Stimulated activated CD8-positive, alpha-beta memory T cell treated with anti-CD3 and anti-CD28 coated beads, Interleukin-2, amount 100 ng/mL, for 1 hour (primary cell): ENCODE measurements at places on chromosomes 16 and 17.
A peak's percentile ranks its signal among the peaks of the same experiment; 100 is the strongest.

- peak; percentile 31 for DNase-seq
These were observed 15.0 kb upstream of the C17orf58 start for GRCh38 chr17:68011199-68011665.

DNA sequence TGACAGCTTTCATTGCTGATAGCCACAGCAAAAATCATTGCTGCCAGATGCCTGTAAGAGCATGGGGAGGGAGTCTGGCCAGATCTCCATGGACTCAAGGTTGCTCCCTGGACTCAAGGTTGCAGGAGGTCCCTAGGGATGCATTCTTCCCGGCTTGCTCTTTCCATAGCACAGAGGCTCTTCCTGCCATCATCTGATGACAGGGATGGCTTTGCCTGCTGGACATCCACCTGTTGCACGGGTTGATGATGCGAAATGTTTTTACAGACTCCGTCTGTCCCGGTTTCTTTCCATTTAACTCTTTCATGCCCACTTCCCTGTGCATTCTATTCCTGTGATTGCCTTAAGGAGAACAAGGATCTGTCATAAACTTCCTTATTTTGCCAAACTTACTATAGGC is 115.6 kb upstream of the HSBP1 start:
- no peak for DNase-seq

DNA sequence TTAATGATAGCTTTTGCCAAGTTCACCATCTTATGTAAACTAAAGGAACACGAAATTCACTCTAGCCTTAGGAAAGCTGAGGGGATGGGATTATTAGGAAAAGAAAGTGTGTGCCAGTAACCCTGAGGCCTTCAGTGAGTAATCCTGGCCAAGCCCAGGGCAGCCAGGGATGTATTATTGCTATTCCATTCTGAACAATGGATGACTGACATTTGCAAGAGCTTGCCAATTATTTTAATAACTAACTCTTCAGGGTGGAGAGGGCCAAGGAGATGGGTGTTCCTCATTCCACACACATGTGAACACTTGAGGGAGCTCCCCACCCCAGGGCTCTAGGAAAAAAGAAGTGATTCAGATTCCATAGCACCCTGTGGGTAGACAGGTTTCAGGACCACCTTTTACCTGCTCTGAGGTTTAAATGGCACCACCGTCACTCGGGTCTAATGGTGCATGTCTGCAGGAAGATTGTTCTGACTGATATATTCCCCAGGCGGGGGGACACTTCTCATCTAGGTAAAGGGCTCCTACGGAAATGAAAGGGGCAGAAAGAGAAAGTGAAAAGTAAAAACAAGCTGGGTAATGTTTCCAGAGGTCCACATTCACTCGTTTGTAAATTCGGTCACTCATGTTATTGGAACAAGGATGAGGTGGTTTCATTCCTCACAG is 41.5 kb downstream of the TK2 start:
- DNase-seq, result no peak

- DNase-seq, result no peak
These were observed 61.9 kb upstream of the DHX40 start for GRCh38 chr17:59503500-59503899.

DNA sequence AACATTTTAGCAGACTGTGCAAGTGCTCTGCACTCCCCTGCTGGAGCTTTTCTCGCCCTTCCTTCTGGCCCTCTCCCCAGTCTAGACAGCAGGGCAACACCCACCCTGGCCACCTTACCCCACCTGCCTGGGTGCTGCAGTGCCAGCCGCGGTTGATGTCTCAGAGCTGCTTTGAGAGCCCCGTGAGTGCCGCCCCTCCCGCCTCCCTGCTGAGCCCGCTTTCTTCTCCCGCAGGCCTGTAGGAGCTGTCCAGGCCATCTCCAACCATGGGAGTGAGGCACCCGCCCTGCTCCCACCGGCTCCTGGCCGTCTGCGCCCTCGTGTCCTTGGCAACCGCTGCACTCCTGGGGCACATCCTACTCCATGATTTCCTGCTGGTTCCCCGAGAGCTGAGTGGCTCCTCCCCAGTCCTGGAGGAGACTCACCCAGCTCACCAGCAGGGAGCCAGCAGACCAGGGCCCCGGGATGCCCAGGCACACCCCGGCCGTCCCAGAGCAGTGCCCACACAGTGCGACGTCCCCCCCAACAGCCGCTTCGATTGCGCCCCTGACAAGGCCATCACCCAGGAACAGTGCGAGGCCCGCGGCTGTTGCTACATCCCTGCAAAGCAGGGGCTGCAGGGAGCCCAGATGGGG is 3.1 kb downstream of the GAA start:
- DNase-seq, result no peak
